HS-27A (cell line): ENCODE measurements at places on chromosomes 12 and 14.
A peak's percentile ranks its signal among the peaks of the same experiment; 100 is the strongest.

GRCh38 chr12:107400686-107401447, 284.7 kb upstream of the PWP1 start:
- no peak for DNase-seq

- no peak for DNase-seq
These were observed 41.7 kb downstream of the PPP1R13B start for GRCh38 chr14:103805708-103806107.

- DNase-seq, result no peak
These were observed 68.5 kb downstream of the AEBP2 start for GRCh38 chr12:19507823-19508222.

GRCh38 chr14:92635031-92635430, 113.4 kb downstream of the LGMN start:
- DNase-seq, result no peak

DNA sequence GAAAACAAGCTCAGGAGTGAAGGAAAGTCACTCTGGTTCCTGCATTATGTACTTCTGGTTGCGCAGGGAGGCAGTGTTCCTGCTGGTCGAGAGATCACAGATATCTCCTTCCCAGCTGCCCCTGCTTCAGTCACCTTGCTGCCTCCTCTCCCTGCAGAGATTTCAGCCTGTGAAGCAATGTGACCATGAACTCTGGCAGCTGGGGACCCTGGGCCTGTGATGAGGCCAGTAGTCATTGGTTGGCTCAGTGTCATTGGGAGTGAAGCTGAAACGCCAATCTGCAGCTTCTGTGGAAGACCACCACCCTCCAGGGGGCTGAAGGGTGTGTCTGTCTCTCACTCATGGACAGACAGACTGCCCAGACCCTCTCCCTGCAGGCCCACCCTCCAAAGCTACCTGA, 45.0 kb downstream of the PLEKHD1 start:
- no peak for DNase-seq

- DNase-seq, result no peak
These were observed 36.5 kb downstream of the DYNC1H1 start for GRCh38 chr14:102000902-102001301.

DNA sequence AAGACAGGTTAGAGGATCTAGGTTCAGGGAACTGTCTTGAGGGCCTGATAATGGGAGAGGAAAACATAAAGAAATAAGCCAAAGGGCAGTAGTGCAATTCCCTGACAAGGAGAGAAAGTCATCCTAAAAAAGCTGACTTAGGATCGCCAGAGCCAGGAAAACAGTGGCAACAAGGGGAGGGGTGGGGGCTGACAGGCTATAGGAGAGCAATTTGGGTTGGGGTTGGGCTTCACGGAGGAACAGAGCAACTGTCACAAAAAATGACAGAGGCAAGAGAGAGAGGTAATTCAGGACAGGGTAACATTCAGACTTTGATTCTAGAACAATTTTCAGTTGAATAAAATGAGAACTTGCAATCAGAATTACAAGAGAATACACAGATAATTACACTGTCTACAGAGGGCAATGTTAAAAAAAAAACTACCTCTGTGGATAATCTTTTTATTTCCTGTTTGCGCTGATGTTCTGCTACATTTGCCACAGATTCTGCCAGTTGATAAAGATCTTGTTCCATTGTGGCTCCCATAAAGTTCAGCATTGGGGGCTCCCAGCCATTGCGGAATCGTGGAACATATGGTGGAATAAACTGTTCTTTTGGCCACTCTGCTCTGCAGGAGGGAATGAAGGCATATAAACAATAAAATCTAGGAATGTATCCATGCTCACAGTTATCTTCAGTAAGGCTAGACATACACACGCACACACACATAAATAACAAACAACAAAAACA, 138.6 kb downstream of the EPS8 start:
- DNase-seq, result no peak

DNA sequence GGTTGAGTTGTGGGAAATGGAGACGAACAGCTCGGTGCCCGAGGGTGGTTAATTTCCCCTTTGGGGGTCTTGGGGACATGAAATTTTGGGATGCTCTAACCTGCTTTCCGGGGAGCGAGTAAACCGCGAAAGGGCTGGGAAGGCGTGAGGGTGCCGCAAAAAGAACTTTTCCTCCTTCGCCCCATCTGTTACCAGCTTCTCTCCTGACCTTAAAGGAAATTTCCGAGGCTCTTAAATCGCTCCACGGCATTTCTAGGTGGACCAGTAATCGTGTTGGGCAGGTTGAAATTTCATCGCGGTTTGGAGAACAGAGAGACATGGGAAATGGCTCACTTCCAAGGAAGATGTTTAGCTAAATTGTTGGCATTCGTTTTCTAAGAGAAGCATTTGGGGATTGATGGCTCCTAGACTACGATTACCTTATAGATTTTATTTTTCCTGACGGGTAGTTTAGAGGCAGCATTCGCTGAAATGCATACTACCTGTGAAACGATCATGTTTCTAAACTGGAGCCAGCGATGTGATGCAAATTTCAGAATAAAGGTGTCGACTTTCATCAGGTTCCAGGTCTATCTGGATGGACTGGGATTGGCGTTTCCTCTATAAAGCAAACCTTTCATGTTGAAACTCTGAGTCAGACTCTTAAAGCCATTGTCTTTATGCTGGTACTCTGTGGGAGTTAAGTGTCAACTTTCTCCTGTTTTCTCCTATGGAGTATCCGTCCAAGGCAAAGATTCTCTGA, 414.5 kb downstream of the PCNX1 start:
- peak; percentile 22 for DNase-seq
